H9 (cell line): ENCODE measurements at places on chromosomes 4 and X. TPM values are rescaled to one million over a fixed set of nuclear protein-coding genes. Genes with fewer than 3 reads are reported as not detected.

RBM46 gene
- total RNA-seq, result 0.17 and 0.33 TPM in 2 replicates

TCEAL8 gene
- 78.1 and 79.0 TPM in 2 replicates for total RNA-seq

SORBS2 gene
- 8.8 and 9.7 TPM in 2 replicates for total RNA-seq

OSTC gene
- 130 and 134 TPM in 2 replicates for total RNA-seq

UGT8 gene
- 13.6 and 15.7 TPM in 2 replicates for total RNA-seq

SHISA3 gene
- total RNA-seq, result 1.7 and 2.0 TPM in 2 replicates

ADAM29 gene
- total RNA-seq, result not detected in 2 replicates

NKX6-1 gene
- 0.09 TPM in 1 of 2 replicates, not detected in the other for total RNA-seq

SMIM31 gene
- total RNA-seq, result not detected in 2 replicates

DNA sequence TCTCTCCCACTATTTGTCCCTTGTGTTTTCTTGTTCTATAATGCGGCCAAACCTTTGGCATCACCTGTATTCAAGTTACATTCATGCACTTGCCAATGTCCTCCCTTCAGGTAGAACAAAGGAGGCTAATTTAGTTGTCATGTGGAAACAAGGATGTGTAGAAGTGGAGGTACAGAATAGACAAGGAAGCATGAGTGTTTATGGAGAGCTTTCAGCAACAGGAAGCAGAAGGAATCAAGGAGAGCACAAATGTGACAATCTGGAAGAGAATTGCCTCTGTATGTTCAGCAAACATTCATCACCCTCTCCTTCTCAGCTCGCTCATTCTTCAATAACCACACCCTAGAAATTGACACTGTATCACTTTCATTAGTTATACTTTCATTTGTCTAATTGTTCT, 103.4 kb downstream of the SLC7A11 start:
- no peaks in the 10 kb centered on the region for H3K36me3 ChIP-seq
- no peaks in the 10 kb centered on the region for H3K27me3 ChIP-seq
- no peak overlapping the region for H3K4me3 ChIP-seq
- no peak overlapping the region for H3K27ac ChIP-seq
- no peak for DNase-seq
- H3K4me1 ChIP-seq, result no peaks in the 10 kb centered on the region

GRCh38 chr4:142130666-142131065, 494.3 kb downstream of the IL15 start:
- H3K36me3 ChIP-seq, result no peaks in the 10 kb centered on the region
- DNase-seq, result no peak
- H3K4me3 ChIP-seq, result no peak overlapping the region
- H3K27me3 ChIP-seq, result no peaks in the 10 kb centered on the region
- no peaks in the 10 kb centered on the region for H3K4me1 ChIP-seq

DNA sequence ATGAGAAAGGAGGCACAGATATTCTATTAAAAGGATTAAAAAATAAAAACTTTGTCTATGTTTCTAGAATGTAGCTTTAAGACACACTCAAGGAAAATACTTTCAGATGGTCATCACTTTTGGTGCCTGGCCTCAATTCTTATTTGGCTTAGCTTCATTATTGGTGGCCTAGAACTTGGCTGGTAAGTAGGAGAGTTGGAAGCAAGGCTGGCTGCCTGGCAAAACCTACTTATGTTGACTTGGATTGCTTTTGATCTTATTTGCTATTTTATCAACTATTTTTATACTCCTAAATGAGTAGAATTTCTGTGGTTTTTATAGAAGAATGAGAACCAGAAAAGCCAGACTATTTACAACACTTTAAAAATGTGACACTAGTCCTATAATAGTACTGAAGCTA, 35.3 kb upstream of the JADE3 start:
- H3K4me1 ChIP-seq, result no peaks in the 10 kb centered on the region
- no peak overlapping the region for H3K4me3 ChIP-seq
- DNase-seq, result no peak
- H3K27me3 ChIP-seq, result no peaks in the 10 kb centered on the region
- H3K36me3 ChIP-seq, result no peaks in the 10 kb centered on the region

DNA sequence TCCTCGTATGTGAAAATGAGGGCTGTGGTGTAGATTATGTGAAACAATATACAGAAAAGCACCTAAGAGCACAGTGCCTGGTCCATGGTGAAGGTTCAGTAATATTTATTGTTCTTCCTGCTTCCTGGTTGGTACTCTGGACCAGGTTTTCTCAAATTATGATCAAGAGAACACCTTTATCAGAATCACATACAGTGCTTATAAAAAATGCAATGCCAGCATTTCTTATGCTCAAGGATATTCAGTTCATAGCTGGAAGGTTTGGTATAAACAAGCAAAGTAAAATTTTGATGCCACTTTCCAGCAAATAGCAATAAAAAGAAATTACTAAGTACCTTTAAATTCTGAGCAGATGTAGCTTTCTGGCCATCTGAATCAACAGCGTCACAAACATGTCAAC, 1412.4 kb downstream of the RPA4 start:
- DNase-seq, result no peak
- H3K4me3 ChIP-seq, result no peak overlapping the region
- H3K4me1 ChIP-seq, result peaks cover 4% of the 10 kb centered on the region; the same call in 1 of the 2 replicates
- H3K27me3 ChIP-seq, result no peaks in the 10 kb centered on the region

- peak overlapping the region; percentile 79 for H3K4me3 ChIP-seq
- peak; percentile 52 for DNase-seq
- H3K4me1 ChIP-seq, result no peaks in the 10 kb centered on the region
- H3K27ac ChIP-seq, result no peak overlapping the region
These were observed 134.3 kb downstream of the AMELX start for GRCh38 chrX:11427453-11428071.

DNA sequence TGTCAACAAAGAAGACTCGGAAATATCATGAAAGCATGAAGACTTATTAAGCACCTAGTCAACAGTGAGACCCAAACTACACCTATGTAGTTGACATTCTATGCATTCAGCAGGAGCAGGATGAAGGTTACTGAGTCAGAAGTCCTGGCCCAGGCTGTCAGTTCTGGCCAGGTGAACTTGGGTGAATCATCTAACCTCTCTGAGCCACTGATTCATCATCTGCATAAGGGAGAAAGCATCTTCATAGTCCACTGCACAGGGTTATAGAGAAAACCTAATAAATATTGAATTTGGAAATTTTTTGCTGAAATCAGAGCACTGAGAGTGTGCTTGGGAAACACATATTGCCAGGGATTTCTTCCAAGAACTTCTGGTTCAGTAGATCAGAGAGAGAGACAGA, 296.0 kb upstream of the SFRP2 start:
- H3K36me3 ChIP-seq, result no peaks in the 10 kb centered on the region
- H3K4me3 ChIP-seq, result no peak overlapping the region
- no peak overlapping the region for H3K27ac ChIP-seq
- no peaks in the 10 kb centered on the region for H3K27me3 ChIP-seq
- DNase-seq, result no peak
- no peaks in the 10 kb centered on the region for H3K4me1 ChIP-seq

GRCh38 chr4:146522869-146523205, 1.1 kb upstream of the SLC10A7 start:
- DNase-seq, result no peak
- no peaks in the 10 kb centered on the region for H3K4me1 ChIP-seq
- no peak overlapping the region for H3K4me3 ChIP-seq
- peaks cover 12% of the 10 kb centered on the region; the same call in 1 of the 2 replicates for H3K27me3 ChIP-seq
- no peak overlapping the region for H3K27ac ChIP-seq

- no peaks in the 10 kb centered on the region for H3K27me3 ChIP-seq
- no peak overlapping the region for H3K27ac ChIP-seq
- no peak for DNase-seq
- H3K4me1 ChIP-seq, result no peaks in the 10 kb centered on the region
- H3K4me3 ChIP-seq, result no peak overlapping the region
These were observed 76.4 kb upstream of the F8A3 start for GRCh38 chrX:155534800-155535199.

- no peak overlapping the region for H3K27ac ChIP-seq
- no peaks in the 10 kb centered on the region for H3K27me3 ChIP-seq
- DNase-seq, result no peak
- no peaks in the 10 kb centered on the region for H3K36me3 ChIP-seq
- no peak overlapping the region for H3K4me3 ChIP-seq
These were observed 35.2 kb downstream of the SLC25A5 start for GRCh38 chrX:119503484-119503861.

- DNase-seq, result no peak
- no peaks in the 10 kb centered on the region for H3K27me3 ChIP-seq
- no peak overlapping the region for H3K4me3 ChIP-seq
- no peak overlapping the region for H3K27ac ChIP-seq
- no peaks in the 10 kb centered on the region for H3K36me3 ChIP-seq
- no peaks in the 10 kb centered on the region for H3K4me1 ChIP-seq
These were observed 132.6 kb upstream of the PUDP start for GRCh38 chrX:7280520-7280919.

- H3K27ac ChIP-seq, result no peak overlapping the region
- no peak overlapping the region for H3K4me3 ChIP-seq
- peaks cover 29% of the 10 kb centered on the region for H3K36me3 ChIP-seq
- no peaks in the 10 kb centered on the region for H3K4me1 ChIP-seq
These were observed 71.5 kb downstream of the ARHGEF9 start for GRCh38 chrX:63713526-63713925.

DNA sequence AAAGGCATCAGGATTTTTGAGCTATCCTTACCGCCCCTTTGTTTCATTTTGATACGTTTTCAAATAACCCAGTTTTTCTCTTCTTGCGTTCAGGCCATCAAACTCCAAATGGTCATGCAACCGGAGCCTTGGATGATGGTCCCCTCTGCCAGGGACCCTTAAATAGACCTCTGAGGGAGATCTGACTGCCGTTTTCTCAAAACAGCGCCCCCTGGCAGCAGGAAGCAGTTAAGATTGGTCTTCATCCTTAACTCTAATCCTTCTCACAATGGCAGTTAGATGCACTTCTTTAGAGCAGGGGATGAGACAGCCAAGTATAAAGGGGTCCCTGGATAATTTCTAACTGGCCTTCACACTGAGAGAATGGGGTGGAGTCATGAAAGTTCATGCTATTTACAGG, 525.0 kb upstream of the SPANXN1 start:
- no peaks in the 10 kb centered on the region for H3K27me3 ChIP-seq
- H3K27ac ChIP-seq, result no peak overlapping the region
- DNase-seq, result peak; percentile 44
- no peaks in the 10 kb centered on the region for H3K4me1 ChIP-seq
- H3K36me3 ChIP-seq, result peaks cover 5% of the 10 kb centered on the region; the same call in 2 of the 3 replicates

GRCh38 chr4:13527192-13527980, 16.9 kb downstream of the NKX3-2 start:
- H3K27ac ChIP-seq, result no peak overlapping the region
- DNase-seq, result no peak
- peaks cover 13% of the 10 kb centered on the region for H3K36me3 ChIP-seq
- peak overlapping the region; percentile 60; the same call in 1 of the 3 replicates for H3K4me3 ChIP-seq
- no peaks in the 10 kb centered on the region; the same call in 1 of the 2 replicates for H3K4me1 ChIP-seq

DNA sequence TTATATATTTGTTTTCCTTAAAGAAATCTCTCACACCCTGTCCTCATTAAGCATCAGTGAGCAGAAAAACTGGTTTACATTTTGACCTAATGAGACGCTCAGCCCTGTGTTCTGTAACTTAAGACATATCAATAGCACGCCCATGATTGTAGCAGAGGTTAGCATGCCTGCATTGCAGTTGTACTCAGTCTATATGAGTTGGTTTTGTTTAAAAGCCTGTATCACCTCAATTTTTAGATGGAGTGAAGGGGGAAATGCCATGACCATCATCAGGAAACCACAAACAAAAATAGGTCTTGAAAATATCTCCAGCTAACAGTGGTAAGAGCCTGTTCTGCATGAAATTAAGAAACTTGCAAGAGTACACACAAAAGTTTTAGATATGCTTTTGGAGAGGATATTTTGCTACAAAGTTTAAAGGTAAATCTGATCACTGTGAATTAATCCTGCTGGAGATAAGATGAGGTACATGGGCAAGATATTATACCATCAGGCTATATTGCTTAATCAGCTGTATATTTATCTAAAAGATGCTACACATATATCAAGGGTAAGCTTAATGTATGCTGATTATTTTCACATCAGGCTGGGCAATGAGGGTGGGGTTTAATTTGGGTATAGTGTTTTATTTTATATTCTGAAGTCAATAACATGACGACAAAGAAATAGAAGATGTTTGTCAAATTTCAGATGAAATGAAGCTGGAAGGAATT, 13.1 kb upstream of the COQ2 start:
- no peaks in the 10 kb centered on the region for H3K4me1 ChIP-seq
- no peaks in the 10 kb centered on the region for H3K27me3 ChIP-seq
- no peak overlapping the region for H3K4me3 ChIP-seq

- H3K27ac ChIP-seq, result no peak overlapping the region
- H3K27me3 ChIP-seq, result no peaks in the 10 kb centered on the region
- H3K36me3 ChIP-seq, result no peaks in the 10 kb centered on the region; the same call in 1 of the 3 replicates
- no peak overlapping the region for H3K4me3 ChIP-seq
- no peaks in the 10 kb centered on the region; the same call in 1 of the 2 replicates for H3K4me1 ChIP-seq
These were observed 344.0 kb upstream of the NWD2 start for GRCh38 chr4:36900446-36900987.

GRCh38 chr4:104524591-104524990, 29.9 kb upstream of the CXXC4 start:
- no peak for DNase-seq
- no peaks in the 10 kb centered on the region for H3K36me3 ChIP-seq
- no peaks in the 10 kb centered on the region for H3K4me1 ChIP-seq

DNA sequence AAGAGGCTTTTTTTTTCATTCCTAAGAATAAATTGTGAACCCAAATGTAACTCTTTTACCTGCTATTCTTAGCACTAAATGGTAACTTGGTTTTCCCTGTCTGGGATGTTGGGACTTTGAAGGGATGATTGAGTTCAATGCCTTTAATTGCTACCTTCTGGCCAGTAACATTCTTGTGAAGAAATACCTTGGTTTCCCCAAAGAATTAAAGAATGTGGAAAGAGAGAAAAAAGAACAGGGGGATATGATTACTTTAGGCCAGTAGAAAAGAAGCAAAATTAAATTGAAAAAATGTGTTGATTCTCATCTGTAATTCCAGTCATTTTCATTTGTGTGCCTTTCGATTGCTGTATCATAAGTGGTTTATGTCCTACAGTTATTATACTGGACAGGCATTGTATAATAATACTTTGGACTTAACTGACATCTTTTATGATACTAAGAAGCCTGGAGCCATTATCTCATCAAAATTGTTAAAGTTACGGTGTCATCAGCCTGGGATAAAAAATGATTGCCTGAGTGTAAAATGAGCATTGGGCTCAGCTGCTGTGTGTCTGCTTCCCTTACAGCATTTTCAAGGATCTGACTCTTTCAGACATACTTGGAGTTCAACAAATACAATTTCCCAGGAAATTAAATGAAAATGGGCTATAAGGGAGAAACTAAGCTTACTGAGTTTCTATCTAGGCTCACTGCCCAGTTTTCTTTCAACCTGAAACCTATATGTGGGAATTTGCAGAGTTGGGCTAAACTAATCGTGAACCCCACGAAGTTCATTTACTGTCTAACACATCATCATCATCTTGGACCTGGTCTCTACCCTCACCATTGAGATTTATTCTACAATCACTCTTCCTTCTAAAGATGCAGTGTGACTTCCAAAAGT, 146.3 kb downstream of the SHROOM3 start:
- H3K36me3 ChIP-seq, result no peaks in the 10 kb centered on the region
- H3K4me1 ChIP-seq, result peaks cover 5% of the 10 kb centered on the region; the same call in 1 of the 2 replicates
- no peak overlapping the region for H3K4me3 ChIP-seq
- no peaks in the 10 kb centered on the region for H3K27me3 ChIP-seq

GRCh38 chrX:140933016-140933415, 69.4 kb upstream of the SPANXB1 start:
- no peak overlapping the region for H3K4me3 ChIP-seq
- no peaks in the 10 kb centered on the region; the same call in 1 of the 2 replicates for H3K36me3 ChIP-seq
- H3K27me3 ChIP-seq, result no peaks in the 10 kb centered on the region
- H3K4me1 ChIP-seq, result no peaks in the 10 kb centered on the region
- H3K27ac ChIP-seq, result no peak overlapping the region
- DNase-seq, result no peak
